ENCODE measurements at places on chromosomes 2 and 18.

- H3K27me3 ChIP-seq: no peaks in the 10 kb centered on the region
- H3K36me3 ChIP-seq: no peaks in the 10 kb centered on the region
These were observed 164.0 kb upstream of the SESTD1 start for GRCh38 chr2:179428649-179429048.

DNA sequence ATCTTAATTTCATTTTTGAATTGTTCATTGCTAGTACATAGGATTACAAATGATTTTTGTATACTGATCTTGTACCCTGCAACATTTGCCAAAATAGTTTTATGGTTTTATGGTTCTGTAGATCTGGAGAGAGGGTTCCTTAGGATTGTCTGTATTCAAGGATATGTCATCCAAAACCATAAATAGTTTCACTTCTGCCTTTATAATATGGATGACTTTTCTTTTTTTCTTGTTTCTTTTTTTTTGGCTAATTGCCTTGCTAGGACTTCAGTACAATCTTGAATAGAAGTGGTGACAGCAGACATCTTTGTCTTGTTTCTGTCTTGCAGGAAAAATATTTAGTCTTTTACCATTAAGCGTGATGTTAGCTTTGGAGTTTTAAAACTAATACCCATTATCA lies 383.9 kb upstream of the HS6ST1 start:
- H3K27ac ChIP-seq: no peak overlapping the region
- H3K27me3 ChIP-seq: no peaks in the 10 kb centered on the region
- H3K4me1 ChIP-seq: no peaks in the 10 kb centered on the region
- no peak for DNase-seq
- no peaks in the 10 kb centered on the region for H3K36me3 ChIP-seq

DNA sequence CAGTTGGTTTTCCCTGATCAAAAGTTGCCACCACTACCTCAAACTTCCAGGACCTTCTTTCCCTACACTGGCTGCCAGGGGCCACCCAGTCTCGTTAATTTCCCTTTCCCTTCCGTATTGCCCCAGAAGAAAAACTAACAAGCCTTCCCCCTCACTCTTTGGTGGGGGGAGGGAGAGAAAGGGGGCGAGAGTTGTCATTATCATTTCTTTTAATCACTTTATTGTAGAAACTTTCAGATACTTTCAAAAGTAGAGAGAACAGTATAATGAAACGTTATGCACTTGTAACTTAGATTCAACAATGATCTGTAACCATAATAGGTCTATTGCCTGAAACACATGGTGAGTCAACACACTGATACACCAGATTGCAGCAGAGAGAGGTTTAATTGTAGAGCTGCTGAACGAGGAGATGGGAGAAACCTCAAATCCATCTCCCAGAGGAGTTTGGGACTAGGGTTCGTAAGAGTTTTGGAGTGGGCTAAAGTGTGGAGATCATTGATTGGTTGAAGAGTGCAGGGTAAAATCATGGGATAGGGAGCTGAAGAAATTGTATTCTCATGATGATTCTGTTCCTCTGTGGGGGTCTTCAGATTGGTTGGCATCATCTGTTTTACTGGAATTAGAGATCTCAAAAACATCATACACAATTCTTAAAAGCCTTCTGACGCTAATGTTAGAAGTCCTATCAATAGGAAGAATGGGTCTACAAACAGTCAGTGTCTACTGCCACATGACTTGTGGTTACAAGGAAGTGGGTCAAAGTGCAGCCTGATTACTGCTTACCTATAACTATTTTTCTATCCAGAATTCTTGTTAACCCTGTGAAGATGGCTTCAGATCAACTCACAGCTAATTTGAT lies 2.6 kb upstream of the RNF149 start:
- no peak for DNase-seq
- no peak overlapping the region for H3K4me3 ChIP-seq

- no peaks in the 10 kb centered on the region for H3K36me3 ChIP-seq
- no peaks in the 10 kb centered on the region for H3K27me3 ChIP-seq
- H3K4me1 ChIP-seq: no peaks in the 10 kb centered on the region
- no peak overlapping the region for H3K27ac ChIP-seq
- DNase-seq: no peak
These were observed 156.0 kb downstream of the ACOXL start for GRCh38 chr2:110888411-110888810.

- no peaks in the 10 kb centered on the region for H3K36me3 ChIP-seq
- no peaks in the 10 kb centered on the region for H3K27me3 ChIP-seq
- no peak for DNase-seq
- H3K27ac ChIP-seq: no peak overlapping the region
- H3K4me1 ChIP-seq: no peaks in the 10 kb centered on the region
These were observed 46.4 kb upstream of the CDH20 start for GRCh38 chr18:61286867-61287266.

DNA sequence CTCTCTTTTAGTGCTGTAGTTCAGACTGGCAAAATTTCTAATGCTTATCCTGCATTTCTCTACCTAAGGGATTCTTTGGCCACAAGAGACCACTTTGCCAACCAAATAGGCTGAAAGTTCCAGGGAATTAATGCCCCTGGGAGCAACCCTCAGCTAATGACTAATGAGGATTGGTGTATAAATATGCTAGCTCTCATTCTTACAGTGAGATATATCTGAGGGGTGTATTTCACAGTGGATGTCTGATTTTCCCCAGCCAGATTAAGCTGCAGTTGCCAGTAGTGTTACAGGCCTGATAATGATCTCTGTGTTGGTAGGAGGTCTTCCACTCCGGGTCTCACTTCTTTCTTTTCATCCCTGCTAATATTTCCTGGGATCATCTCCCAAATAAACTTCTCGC lies 90.4 kb downstream of the GULP1 start:
- no peak overlapping the region for H3K4me3 ChIP-seq
- H3K4me1 ChIP-seq: no peaks in the 10 kb centered on the region
- no peak for DNase-seq
- H3K36me3 ChIP-seq: peaks cover 22% of the 10 kb centered on the region
- no peaks in the 10 kb centered on the region for H3K27me3 ChIP-seq
- H3K27ac ChIP-seq: no peak overlapping the region

DNA sequence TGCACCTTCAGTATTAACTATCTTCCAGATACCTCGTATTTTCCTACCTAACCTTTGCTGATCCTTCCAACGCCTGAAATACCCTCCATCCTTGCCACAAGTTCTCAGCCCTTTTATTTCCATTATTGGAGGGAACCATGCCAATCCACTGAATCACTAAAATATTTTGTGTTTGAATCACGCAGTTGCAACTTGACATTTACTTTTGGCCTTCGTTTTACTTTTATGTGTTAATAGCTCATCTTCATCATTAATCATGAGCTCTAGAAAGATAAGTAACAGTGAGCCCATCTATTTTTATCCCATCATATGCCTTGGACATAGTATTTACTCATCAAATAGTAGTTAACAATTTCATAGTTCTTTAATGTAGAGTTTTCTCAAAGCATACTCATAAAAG lies 463.2 kb downstream of the THSD7B start:
- peaks cover 5% of the 10 kb centered on the region for H3K4me1 ChIP-seq
- DNase-seq: no peak
- H3K27me3 ChIP-seq: no peaks in the 10 kb centered on the region
- no peak overlapping the region for H3K4me3 ChIP-seq
- H3K36me3 ChIP-seq: no peaks in the 10 kb centered on the region

DNA sequence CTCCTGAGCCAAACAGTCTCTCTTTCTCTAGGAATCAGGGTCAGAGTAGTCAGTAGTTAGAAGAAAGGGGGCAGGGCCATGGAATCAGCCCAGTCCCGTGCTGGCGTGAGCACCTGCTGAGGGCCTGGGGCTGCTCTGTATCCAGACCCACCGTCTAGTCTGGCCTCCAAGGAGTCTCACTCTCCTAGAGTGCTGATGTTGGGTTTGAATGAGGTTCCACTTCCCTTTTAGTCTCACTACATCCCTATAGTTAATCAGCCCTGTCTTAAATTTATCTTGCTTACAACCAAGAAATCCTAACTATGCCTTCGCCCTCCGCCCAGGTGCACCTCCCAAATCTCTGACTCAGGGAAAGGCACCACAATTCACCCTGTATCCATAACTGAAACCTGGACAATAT lies 13.4 kb upstream of the KCTD1 start:
- peaks cover 10% of the 10 kb centered on the region for H3K36me3 ChIP-seq
- H3K4me3 ChIP-seq: no peak overlapping the region
- DNase-seq: no peak
- H3K4me1 ChIP-seq: no peaks in the 10 kb centered on the region
- no peak overlapping the region for H3K27ac ChIP-seq

DNA sequence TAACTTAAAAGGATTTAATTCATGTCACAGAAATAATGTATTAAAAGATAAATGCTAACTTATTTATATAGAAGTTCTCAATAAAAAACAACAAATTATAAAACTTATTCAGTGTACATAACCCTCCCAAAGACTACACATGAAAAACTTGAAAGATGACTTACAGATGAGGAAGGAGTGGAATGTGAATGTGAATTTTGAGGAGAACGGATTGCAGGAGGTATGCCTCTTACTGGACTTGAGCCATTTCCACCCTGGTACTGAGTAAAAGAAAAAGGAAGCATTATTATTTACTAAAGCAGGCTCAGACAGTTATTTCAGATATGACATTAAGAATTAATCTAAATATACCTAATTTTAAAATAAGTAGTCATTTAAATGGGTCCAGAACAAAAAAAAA lies 104.4 kb downstream of the TLK1 start:
- no peak for DNase-seq
- no peak overlapping the region for H3K4me3 ChIP-seq
- H3K27me3 ChIP-seq: no peaks in the 10 kb centered on the region
- H3K4me1 ChIP-seq: no peaks in the 10 kb centered on the region

- H3K36me3 ChIP-seq: peaks cover 64% of the 10 kb centered on the region
- no peaks in the 10 kb centered on the region for H3K27me3 ChIP-seq
- no peak overlapping the region for H3K27ac ChIP-seq
- no peak for DNase-seq
These were observed 57.7 kb downstream of the CCDC93 start for GRCh38 chr2:117956036-117956796.

- no peak overlapping the region for H3K27ac ChIP-seq
- peaks cover 4% of the 10 kb centered on the region for H3K4me1 ChIP-seq
- H3K4me3 ChIP-seq: no peak overlapping the region
- DNase-seq: no peak
These were observed 5.8 kb downstream of the MYO5B start for GRCh38 chr18:50189160-50189559.

GRCh38 chr2:124088616-124089015 lies 63.5 kb downstream of the CNTNAP5 start:
- H3K4me1 ChIP-seq: no peaks in the 10 kb centered on the region
- no peak overlapping the region for H3K4me3 ChIP-seq
- H3K27me3 ChIP-seq: no peaks in the 10 kb centered on the region
- no peak overlapping the region for H3K27ac ChIP-seq
- H3K36me3 ChIP-seq: no peaks in the 10 kb centered on the region

DNA sequence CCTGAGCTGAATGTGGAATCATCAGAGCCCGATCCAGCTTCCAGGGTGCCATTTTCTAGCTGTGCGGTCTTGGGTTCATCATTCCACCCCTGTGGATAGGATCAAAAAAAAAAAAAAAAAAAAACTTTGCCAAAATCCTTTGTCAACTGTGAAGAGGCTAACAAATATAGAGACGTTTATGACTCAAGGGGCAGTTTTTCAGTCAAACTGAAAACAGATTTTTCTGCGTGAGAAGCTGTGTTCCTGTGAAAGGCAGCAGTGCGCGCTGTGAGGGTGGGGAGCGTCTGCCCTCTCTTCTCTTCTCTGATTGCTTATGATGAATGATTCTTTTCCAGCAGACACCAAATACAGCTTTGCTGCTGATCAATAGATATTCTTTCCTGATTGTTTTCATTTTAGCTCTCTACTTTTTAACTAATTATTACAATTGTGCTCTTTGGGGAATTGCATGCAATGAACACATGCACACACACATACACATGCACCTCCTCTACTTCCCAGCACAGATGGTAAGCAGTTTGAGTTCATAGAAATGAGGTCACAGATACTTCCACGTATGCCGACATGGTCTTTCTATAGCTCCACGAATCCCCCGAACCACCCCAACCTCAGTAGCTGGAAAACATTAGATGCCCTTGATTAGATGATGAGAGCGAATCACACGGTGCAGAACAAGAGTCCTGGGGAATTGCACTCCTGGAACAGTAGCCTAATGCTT lies 175.4 kb downstream of the NRP2 start:
- H3K4me1 ChIP-seq: peaks cover 13% of the 10 kb centered on the region
- H3K4me3 ChIP-seq: no peak overlapping the region
- DNase-seq: no peak
- no peak overlapping the region for H3K27ac ChIP-seq

DNA sequence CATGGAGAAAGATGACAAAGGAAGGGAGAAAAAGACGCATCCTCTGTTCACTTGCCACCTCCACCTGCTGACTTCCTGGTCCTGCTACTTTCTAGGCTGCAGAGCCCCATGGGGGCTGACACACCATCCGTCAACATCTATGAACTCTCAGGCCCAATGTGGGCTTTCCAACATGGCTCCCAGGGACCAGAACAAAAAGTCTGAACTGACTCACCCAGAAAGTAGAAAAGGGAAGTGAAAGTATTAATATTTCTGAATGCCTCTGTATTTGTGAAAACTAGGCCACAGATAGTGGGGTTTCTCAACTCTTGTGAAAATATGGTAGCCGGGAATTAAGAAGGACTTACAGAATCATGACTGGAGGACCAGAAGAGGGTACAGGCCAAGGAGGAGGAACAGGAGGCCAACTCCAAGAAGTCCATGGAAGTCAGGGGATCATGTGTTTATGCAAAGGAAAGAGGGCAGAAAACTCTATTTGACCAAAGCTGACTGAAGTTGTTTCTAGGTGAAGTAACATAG lies 123.1 kb upstream of the CAB39 start:
- H3K36me3 ChIP-seq: no peaks in the 10 kb centered on the region

GRCh38 chr2:65688141-65688886 lies 255.9 kb upstream of the SPRED2 start:
- no peak overlapping the region for H3K27ac ChIP-seq
- peaks cover 3% of the 10 kb centered on the region for H3K27me3 ChIP-seq
- DNase-seq: no peak

- peak overlapping the region; percentile 76 for H3K27ac ChIP-seq
- peaks cover 6% of the 10 kb centered on the region for H3K36me3 ChIP-seq
- peaks cover 4% of the 10 kb centered on the region for H3K27me3 ChIP-seq
- H3K4me1 ChIP-seq: peaks cover 10% of the 10 kb centered on the region
These were observed 45.8 kb downstream of the PTPN2 start for GRCh38 chr18:12838178-12838634.

DNA sequence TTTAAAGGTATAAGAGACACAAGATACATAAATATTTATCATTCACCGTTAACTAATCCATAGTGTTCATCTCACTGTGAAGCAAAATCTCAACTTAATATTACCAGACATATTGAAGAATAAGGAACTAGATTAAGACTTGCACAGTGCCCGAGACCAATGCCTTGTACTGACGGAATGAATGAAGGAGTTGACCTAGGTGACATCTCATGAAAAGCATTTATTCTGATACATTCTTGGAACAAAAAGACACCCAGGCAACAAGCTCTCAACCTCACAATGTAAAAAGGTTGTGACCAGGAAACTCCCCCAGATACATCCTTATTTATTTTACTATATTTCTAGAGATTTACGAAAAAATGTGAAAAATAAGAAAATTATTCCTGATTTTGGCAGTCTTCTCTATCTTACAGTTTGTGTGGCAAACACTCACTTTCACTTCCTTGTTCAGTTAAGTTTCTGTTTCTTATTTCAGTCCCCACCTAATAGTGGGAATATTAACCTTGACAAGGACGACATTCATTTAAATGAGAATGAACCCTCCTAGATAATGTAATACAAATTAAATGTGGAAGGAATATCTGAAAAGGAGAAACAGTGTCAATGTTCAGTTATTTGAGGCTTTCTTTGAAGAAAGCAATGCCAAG lies 28.4 kb downstream of the M1AP start:
- H3K36me3 ChIP-seq: no peaks in the 10 kb centered on the region
- DNase-seq: no peak
- no peak overlapping the region for H3K27ac ChIP-seq
- no peak overlapping the region for H3K4me3 ChIP-seq
- no peaks in the 10 kb centered on the region for H3K27me3 ChIP-seq
